ENCODE measurements at places on chromosomes 1 and 21.

GRCh38 chr1:67677408-67677807 is 7.6 kb upstream of the GADD45A start:
- DNase-seq = no peak

DNA sequence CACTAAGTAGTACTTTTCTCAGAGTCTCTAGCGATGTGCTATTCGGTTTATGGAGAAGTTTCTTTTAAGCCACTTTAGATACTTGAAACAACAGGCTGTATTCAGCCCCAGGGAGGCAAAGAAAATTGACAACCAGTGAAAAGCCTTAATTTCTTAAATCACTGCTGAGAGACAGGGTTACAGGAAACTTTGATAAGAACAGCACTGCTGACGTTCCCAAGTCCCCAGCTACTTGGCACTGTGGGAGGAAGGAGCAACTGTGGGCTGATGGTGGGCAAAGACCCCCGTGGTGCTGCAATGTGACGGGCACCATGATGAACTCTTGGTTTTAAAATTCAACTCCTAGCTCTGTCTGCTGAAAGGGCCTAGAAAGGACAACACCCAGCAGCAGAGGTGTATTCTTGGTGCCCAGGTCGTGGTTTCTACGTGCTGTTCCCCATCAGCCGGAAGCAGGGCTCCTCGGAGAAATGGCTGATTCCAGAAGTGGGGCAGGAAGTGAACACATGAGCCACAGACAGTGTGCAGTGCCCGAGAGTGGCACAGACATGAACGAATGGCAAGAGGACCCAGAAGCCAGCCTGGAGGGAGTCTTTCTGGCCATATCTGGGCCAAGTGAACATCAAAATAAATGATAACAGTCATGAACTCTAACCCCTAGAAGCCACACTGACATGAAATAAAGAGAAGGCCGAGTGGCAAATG is 5.3 kb downstream of the PTTG1IP start:
- no peak for DNase-seq

DNA sequence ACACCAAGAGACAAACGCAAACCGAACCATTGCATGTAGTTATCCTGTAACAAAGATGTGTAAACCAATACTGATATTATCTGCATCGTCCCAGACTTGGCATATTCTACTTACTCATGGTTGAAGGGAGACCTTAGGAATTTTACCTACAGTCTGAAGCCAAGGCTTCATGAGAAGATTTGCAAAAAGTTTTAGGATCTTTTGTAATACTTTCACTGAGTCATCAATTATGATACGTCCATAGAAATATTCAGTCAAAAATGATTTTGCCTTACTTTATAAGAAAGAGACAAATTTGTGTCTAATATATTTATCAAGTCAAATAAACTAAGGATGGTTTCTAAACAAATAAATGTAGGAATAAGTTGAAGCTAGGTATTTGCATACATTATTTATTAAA is 1176.1 kb upstream of the ADGRL2 start:
- DNase-seq = no peak

DNA sequence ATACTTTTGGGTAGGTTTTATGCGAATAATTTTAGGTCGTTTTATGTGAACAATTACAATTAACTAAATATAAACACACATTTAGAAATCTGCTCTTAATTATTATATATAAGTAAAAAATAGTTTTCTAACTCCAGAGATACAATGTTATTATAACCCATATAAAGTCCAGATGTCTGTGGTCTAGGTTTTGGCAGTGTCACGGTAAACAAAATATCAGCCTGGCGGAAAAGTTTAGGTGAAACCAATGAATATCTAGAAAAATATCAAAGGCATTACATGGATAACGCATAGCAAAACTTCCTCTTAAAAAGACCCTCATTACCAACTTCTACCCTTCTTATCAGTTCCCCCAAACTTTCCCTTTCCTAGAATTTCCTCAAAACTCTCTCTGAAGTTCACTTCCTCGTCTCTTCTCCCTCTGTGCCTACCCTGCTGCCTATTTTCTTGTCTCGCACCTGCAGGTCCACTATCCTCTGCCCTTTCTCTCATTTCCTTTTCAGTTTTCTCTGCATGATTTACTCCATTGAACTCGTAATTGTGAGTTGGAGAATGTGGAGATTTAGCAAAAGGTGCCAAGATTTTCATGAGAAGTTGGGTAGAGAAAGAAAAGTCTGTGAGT is 21.8 kb downstream of the VTCN1 start:
- no peak for DNase-seq

- DNase-seq = no peak
Measured at GRCh38 chr1:151512801-151513625, 1.8 kb downstream of the CGN start.

- no peak for DNase-seq
Measured at GRCh38 chr1:100735244-100735643, 15.7 kb downstream of the VCAM1 start.

DNA sequence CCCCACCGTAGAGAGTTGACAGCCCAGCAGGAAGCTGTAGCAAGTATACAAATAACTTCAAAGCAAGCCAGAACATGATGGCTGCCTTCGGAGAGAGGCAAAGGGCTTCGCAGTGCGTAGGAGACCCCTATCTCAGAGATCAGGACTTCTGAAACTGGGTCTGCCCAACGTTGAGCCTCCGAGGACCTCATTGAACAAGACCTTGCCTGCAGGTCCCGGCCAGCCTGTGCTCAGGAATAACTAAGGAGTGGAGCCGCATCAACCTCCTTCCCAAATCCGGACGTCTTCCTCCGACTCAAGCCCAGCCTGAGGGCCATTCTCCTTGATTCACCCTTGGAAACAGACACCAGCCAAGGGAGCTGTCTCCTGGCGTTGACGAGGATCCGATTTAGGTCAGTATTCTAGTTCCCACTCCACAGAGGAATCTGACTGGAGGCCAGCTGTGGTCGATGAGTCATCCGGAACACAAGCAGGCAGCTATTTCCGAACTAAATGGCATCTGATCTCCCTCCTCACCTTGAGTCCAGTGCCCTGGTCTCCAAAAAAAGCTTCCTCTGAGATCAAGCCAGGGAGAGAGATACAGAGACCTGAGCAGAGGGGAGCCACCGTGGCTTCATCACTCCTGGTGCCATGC is 166.5 kb upstream of the COA6 start:
- no peak for DNase-seq

DNA sequence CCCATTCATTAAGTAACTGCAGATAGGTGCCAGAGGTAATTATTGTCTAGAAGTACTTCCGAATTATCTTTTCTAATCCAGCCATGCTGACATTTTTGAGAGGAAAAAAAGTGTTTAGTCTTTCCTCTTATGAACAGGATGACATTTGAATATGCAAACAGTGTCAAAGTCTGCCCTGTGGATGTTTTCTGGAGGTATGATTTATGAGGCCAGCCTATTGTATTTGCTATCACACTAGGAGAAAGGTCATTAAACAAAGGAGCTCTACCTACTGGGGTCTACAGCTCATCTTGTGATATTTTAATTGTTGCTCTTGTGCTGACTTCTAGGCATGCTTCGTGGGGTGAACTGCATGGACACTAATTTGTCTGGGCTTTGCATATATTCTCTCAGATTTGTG is 559.7 kb upstream of the CAMK1G start:
- no peak for DNase-seq

GRCh38 chr1:15833842-15834405 is 13.6 kb upstream of the SPEN start:
- DNase-seq = no peak

DNA sequence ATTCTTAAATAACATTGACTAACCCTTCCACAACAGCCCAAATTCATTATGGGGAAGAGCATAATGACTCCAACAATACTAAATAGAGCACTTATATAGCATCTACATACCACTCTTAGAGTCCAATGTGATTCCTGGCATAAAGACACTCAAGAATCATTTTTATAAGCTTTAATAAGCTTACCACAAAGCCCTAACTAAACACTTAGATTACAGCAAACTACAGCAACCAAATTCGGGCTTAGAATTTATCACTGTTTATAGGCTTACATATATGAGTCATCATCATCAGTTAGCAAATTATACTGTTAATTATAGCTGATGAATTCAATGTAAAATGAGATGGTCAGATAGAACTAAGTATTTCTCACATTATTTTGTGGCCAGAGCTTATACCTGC is 7.3 kb downstream of the SCYL3 start:
- DNase-seq = no peak

Data from right renal cortex interstitium (tissue), 3 donors.